ENCODE measurements at places on chromosomes 4 and X. TPM values are rescaled to one million over a fixed set of nuclear protein-coding genes. Genes with fewer than 3 reads are reported as not detected.

Gene DNAAF6
- total RNA-seq: not detected

Gene ATP5ME
- 254 TPM for total RNA-seq

Gene TMEM154
- 17.3 TPM for total RNA-seq

Gene TMEM271
- not detected for total RNA-seq

Gene XAGE2
- total RNA-seq: not detected

Gene CXCL8
- total RNA-seq: not detected

Gene LDB2
- not detected for total RNA-seq

DNA sequence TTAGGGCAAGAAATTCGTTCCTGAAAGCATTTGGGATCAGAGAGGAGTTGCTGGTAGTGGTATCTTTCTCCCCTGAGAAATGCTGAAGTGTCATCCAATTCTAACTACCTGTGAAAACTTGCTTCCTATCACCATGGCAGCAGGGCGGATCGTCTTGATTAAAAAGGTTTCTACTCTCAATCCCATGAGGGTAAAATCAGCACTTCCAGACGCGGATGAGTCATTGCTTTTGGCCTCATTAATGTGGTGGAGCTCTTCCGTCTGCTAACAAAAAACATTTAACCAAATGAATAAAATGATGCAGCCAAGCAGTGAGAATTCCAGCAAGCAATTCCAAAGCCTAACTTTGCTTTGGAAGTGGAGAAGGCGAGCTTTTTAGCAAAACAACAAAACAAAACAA is 325.6 kb downstream of the CAMK2D start:
- peak; percentile 36 for DNase-seq

- no peak for DNase-seq
Measured at GRCh38 chr4:110848787-110849186, 225.9 kb upstream of the PITX2 start.

DNA sequence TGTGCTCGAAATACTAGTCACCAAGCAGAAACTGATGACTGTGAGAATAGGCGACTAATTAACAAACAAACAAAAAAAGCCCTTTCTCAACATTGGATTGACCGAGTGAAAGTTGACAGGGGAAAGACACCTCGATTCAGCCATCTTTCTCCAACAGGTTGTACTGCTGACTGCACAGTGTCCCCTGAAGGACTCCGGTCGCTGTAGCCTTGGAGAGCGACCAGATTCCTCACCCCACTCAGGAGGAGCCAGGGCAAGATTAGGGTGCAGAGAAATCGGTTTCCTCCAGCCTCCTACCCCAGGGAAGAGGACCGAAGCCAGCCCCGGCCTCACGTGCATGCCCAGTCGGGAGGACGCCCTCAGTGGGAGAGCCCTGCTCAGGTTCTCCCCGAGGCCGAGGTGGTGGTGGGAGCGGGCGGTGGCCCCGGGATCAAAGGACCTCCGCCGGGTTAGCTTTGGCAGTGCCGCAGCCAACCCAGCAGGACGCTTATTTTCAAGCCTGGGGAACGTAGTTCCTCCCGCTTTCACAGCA is 1.1 kb upstream of the RAP1GDS1 start:
- peak; percentile 51 for DNase-seq

DNA sequence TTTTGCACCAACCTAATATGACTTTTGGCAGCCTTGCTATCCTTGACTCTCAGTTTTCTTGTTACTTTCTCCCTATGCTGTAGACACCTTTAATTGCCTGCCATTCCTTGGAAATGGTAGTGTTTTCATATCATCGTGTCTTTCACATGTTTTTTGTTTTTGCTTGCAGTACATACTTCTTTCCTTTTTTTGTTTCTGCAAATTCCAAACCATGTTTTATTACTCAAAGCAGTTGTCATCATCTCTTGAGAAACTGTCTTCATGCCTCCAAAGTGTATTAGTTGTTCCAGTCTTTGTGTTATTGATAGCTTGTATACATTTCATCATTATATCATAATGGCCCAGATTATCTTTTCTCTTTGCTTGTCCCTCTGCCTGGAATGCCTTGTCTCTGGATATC is 57.1 kb downstream of the PDLIM5 start:
- no peak for DNase-seq

DNA sequence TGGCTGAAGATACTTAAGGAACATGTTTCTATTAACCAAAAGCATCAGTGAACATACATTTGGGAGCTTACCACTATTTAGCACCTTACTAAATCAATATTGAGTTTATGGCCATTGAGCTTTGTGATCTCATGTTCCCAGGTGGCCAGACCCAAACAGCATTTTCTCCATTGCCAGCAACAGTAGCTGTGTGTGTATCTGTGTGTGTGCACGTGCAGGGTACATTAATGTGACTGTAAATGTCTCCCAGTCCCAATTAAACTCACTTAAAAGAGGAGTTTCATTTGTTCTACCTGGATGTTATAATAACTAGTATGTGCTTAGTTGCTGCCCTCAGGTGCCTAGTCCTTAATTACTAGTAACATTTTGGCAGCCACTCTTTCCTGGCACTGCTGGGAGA is 282.4 kb downstream of the NR3C2 start:
- no peak for DNase-seq

All from activated naive CD4-positive, alpha-beta T cell treated with anti-CD3 and anti-CD28 coated beads for 36 hours (primary cell).